Muscle of back (tissue), 13 donors: ENCODE measurements at places on chromosomes 12 and 14.

GRCh38 chr12:70619471-70620152 is 17.6 kb downstream of the PTPRB start:
- no peak for DNase-seq

GRCh38 chr12:66129934-66130266 is 650 bp downstream of the LLPH start:
- no peak for DNase-seq

DNA sequence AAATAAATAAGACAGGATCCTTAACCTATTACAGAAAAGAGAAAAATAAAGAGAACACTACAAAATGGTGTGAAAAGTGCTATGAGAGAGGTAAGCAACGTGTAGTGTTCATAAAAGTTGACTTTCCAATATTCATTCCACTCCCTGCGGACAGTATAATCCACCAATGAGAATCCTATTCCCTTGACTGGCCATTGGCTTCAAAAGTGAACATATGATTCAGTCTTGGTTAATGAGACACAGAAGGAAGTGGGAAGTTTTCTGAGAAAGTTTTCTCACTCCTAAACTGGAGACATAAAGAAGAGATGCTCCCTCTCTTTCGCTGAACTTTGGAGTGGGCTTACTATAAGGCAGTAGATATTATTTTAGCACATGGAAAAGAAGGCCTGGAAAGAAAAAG is 153.1 kb downstream of the PAWR start:
- DNase-seq, result no peak

DNA sequence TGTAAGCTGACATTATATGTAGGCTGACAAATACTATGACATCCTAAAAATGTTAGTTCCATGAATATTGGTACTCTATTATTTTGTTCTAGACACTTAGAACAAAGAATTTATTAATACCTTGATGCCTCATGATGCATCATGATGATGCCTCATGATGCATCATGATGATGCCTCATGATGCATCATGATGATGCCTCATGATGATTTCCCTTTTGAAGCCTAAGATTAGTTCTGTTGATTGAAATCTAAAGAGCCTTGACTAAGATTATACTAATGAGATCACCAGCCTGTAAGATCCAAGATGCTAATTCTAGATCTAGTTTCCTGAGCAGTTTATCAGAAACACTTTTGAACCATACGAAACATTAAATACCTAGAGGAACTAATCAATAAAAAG is 4.6 kb upstream of the CEP128 start:
- DNase-seq, result no peak

- peak; percentile 88 for DNase-seq
Observed at GRCh38 chr14:92686900-92687427, 61.5 kb downstream of the LGMN start.

GRCh38 chr12:1885599-1886245 is 32.7 kb downstream of the CACNA2D4 start:
- no peak for DNase-seq

GRCh38 chr12:42084522-42084921 is 60.2 kb downstream of the GXYLT1 start:
- no peak for DNase-seq

DNA sequence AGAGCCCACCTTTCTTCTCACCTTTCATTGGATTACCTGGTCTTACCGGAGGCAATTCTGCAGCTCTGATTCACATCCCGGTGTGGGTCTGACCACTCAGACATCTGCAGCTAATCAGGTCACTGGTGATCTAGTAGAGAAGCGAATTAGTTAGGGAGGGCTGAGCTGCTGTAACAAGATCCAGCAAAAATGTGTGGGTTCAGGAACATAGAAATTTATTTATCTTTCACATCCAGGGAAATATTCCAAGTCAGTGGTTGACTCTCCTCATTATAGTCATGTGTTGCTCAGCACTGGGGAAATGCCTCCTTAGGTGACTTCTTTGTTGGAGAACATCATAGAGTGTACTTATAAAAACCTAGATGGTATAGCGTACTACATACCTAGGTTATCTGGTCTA is 218.7 kb upstream of the PELI2 start:
- no peak for DNase-seq

- DNase-seq, result peak; percentile 71
Observed at GRCh38 chr12:29782871-29783772, 620 bp downstream of the TMTC1 start.

- DNase-seq, result no peak
Observed at GRCh38 chr12:92400006-92400405, 254.4 kb upstream of the BTG1 start.

DNA sequence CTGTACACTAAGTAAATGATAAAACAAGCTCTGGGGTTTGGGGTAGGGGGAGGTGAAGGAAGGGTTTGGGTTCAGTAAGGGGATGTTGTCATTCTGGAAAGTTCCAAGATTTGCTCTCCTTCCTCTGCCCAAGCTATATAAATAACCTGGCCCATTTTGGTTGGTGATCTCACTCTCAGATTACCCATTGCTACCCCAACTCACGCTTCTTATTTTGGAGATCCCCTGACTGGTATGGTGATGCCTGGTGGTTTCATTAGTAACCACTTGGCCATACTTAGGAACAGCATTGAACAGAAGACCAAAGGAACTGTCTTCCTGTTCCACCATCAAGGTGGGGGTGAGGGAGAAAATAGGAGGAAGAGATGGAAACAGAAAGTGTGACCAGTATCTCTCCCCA is 259.6 kb upstream of the TBX3 start:
- DNase-seq, result no peak

DNA sequence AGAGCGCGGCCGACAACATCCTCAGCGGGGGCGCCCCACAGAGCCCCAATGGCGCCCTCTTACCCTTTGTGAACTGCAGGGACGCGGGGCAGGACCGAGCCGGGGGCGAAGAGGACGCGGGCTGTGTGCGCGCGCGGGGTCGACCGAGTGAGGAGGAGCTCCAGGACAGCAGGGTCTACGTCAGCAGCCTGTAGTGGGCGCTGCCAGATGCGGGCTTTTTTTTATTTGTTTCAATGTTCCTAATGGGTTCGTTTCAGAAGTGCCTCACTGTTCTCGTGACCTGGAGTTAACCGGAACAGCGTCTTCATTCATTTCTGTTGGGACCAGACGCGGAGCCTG is 103.8 kb upstream of the FKBP4 start:
- no peak for DNase-seq

DNA sequence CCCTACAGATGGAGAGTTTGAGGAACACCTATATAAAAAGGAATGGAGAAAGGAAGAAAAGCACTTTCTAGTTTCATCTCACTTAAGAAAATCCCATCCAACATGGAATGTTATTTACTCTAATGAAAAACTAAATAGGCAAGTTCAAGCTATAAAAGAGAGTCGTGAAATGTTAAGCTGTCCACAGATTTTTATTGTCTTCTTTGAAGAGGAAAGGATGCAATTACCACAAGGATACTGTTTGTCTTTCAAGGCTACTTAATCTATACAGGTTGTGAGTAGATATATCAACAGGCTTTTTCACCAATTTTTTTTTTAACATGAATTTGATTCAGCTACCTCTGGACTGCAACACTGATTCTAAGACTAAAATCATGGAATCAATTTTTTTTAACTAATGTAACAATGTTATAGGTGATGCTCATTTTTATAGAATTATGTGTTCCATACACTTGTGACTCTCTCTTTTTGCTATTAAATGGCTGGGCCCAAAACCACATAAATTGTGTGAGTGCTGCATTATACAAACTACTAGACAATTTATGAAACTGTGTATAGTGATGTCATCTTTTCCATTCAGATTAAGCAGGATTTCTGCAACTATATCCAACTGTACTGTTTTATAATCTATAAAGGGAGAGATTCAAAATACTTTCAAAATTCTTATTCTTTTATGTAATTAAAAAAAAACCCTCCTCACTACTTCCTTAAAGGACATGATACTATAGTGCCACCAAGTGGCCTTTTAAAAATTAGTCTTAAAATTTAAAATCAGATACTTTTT is 26.8 kb upstream of the BMAL2 start:
- DNase-seq, result peak; percentile 9

GRCh38 chr12:108033090-108033489 is 96.0 kb upstream of the WSCD2 start:
- DNase-seq, result no peak

DNA sequence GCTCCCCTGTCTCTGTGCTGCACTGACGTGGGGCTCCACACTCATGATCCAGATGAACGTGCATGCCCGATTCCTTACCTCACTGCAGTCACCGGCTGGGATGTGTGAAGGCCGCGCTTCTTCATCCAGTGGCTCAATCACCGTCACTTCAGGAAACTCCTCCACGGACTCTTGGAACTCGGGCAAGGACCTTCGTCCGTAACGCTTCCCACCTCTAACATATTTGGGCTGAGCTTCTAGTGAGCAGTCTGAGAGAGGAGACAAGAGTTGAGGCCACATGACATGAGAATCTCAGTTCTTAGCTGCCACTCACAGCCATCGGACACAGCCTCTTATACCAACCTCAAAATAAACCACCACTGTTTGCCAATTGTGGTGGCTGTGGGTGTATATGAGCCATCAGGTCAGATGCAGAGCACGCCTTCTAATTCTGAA is 38.3 kb downstream of the NIN start:
- no peak for DNase-seq

- no peak for DNase-seq
Observed at GRCh38 chr14:104075530-104076151, 9.9 kb upstream of the ASPG start.

DNA sequence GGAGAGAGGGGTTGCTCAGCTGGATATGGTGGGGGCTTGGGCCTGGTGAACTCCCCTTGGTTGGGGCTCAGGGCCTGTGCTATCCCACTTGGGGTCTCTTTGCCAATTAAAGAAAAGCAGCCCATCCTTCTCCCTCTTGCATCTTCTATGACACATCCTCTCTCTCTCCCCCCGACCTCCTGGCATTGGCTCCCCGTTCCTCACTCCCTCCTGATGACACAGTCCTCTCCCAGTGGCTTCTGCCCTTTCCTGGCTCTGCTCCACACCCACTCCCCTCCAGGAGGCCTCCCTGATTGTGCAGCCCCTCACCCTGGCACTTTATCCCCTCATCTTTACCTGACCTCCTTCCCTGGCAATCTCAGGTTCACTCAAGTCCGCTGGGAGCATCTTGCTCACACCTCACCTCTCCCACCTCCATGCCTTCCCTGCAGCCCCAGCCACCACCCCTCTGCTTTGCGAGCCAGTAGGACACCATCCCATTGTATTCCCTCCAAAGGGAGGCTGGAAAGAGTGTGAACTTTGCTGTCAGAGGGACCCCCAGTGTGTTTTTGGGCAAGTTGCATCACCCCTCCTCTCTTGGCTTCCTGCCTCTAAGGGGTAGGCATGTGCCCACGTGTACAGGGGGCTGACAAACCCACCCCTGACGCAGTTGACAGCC is 10.7 kb downstream of the KRT80 start:
- no peak for DNase-seq

DNA sequence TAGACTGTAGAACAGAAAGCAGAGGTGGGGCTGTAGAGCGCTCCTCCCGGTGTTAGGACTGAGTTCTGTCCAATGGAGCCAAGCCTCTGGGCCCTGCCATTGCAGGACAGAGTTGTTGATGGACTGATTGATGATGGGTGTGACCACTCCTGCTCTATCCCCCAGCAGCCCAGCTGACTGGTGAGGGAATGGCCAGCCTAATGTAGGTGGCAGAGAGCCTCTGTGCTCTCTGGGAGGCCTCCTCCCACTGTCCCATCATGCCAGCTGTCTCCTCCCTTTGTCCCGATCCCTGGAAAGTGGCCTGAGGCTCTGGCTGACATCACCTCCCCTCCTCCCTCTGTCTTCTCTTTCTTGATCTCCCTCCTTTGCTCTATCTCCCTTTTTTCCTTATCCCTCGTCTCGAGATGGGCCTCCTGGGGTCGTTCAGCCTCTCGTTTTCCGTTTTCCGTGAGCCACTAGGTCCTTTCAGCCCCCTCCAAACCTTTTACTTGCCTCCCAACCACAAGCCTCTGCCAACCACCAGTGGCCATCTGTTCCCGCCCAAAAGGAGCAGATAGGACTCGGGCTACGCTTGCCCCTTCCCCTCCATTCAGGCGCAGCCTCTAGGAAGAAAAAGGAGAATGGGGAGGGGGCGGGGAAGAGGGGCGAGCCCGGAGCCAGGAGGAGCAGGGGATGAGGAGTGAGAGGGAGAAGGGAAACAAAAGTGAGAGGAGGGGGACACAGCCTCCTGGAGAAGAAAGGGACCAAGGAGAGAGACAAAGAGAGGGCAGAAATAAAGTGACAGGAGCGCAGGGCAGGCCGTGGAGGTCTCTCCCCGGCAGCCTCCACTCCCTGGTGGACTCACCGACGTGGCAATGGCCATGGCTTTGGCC is 572 bp downstream of the EFS start:
- DNase-seq, result peak; percentile 85

GRCh38 chr12:68587448-68587873 is 23.2 kb upstream of the RAP1B start:
- no peak for DNase-seq

- DNase-seq, result no peak
Observed at GRCh38 chr14:88188745-88189416, 134.2 kb downstream of the KCNK10 start.

DNA sequence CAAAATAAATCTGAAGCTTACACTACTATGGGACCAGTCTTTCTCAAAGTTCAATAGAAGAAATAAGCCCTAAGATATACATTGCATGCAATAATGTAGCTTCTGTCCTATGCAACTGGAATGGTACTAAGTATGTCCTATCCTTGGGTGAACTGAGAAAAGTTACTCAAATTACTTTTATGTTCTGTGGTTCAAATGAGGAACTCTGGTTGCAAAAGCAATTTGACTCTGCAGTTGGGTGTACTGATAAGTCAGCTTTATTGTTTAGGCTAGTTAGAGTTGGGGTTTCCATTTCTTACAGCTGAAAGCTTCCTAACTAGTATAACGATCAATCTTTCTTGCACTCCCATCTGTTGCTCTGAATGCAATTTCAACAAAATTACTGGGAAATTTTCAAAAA is 29.2 kb downstream of the GPR135 start:
- no peak for DNase-seq

DNA sequence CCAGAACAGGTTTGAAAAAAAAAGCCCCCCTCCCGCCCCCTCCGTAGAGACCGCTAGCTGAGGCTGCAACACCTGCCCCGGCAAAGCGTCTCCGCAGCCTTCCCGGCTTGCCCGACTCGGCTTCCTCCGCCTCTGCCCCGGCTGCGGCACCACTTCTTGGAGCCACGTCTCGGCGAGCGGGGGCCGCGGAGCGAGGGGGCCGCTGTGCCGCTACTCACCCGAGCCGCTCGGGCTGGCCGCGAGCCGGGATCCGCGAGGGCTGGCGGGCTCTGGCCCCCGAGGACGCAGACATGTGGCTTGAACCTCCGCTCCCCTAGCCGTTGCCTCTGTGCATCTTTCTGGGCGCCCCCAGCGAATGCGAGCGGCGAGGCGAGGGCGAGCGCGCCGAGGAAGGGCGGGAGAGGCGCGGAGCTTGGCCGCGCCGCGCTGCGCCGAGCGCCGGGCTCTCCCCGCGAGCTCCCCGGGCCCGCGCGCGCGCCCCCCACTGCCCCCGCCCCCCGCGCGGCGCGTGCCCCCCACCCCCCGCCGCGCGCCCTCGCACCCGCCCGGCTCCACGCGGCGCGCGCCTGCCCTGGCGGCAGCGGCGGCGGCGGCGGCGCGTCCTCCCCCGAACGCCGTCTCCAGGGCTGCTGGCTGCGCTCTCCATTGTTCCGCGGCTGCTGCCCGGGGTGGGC is 249.5 kb downstream of the APAF1 start:
- no peak for DNase-seq
